ENCODE measurements at places on chromosomes 2 and 18. TPM values are rescaled to one million over a fixed set of nuclear protein-coding genes. Genes with fewer than 3 reads are reported as not detected.

- no peaks in the 10 kb centered on the region for H3K36me3 ChIP-seq
- H3K4me1 ChIP-seq = peaks cover 31% of the 10 kb centered on the region
- H3K27ac ChIP-seq = peak overlapping the region; percentile 85
Measured at GRCh38 chr2:99338029-99338585, 918 bp downstream of the EIF5B start.

DNA sequence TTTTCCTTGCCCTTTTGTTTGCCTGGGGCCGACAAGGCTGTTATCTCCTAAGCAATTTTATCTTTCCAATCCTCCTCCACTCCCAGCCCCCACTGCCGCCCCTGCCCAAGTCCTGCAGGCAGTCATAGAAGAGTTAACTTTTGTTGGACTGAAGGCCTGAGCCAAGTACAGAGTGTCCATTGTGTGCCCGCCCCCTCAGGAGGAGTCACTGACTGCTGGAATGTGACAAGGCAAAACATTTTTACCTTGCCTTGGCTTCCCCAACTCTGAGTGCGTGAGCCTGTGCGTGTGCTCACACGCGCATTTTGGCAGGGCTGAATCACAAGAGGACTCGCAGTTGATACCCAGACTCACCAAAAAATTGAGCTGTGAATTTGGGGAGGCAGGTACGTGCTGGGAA is 16.2 kb downstream of the SETBP1 start:
- no peaks in the 10 kb centered on the region for H3K36me3 ChIP-seq
- H3K27ac ChIP-seq = no peak overlapping the region
- no peak overlapping the region for H3K4me3 ChIP-seq

The STPG4 gene
- not detected for total RNA-seq

- 0 out of 2 replicates have a peak, but pooled peaks cover 4% of the 10 kb centered on the region for H3K36me3 ChIP-seq
- DNase-seq = peak; percentile 14
- peak overlapping the region; percentile 13 for H3K27ac ChIP-seq
- H3K4me1 ChIP-seq = peaks cover 13% of the 10 kb centered on the region
- H3K27me3 ChIP-seq = no peaks in the 10 kb centered on the region
- 0 out of 2 replicates have a peak overlapping the region, but pooled peaks have one; percentile 4 for H3K4me3 ChIP-seq
Measured at GRCh38 chr2:40384233-40384632, 67.7 kb downstream of the SLC8A1 start.

The DBI gene
- total RNA-seq = 41.6 TPM

- H3K36me3 ChIP-seq = no peaks in the 10 kb centered on the region
- H3K4me1 ChIP-seq = no peaks in the 10 kb centered on the region
- no peaks in the 10 kb centered on the region for H3K27me3 ChIP-seq
- H3K27ac ChIP-seq = no peak overlapping the region
- no peak overlapping the region for H3K4me3 ChIP-seq
Measured at GRCh38 chr2:13488965-13489364, 772.2 kb downstream of the TRIB2 start.

The CDH2 gene
- total RNA-seq = 165 TPM

DNA sequence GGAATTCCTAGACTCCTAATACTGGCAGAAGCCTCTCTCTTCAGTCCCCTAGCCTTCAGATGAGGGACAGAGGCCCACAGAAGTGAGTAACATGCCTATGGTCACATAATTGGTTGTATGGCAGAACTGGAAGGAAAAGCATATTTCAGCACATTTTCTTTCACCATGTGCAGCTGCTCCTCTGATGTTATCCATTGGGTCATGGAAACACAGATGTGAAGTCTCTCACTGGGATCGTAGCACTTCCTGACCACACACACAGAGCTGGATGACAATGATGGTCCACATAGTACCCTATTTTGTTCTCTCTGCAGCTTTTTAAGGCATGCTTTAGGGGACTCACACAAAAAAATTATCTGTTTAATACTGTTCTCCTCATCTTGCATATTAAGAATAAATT is 24.5 kb downstream of the MYO3B start:
- no peaks in the 10 kb centered on the region for H3K4me1 ChIP-seq
- no peak overlapping the region for H3K27ac ChIP-seq
- H3K36me3 ChIP-seq = no peaks in the 10 kb centered on the region

GRCh38 chr2:230953845-230954244 is 28.8 kb upstream of the GPR55 start:
- H3K4me1 ChIP-seq = no peaks in the 10 kb centered on the region
- no peak for DNase-seq
- H3K4me3 ChIP-seq = no peak overlapping the region
- peaks cover 21% of the 10 kb centered on the region for H3K27me3 ChIP-seq
- no peak overlapping the region for H3K27ac ChIP-seq

GRCh38 chr2:234453216-234453615 is 43.7 kb downstream of the ARL4C start:
- no peaks in the 10 kb centered on the region for H3K36me3 ChIP-seq
- peaks cover 22% of the 10 kb centered on the region for H3K4me1 ChIP-seq
- H3K27me3 ChIP-seq = no peaks in the 10 kb centered on the region
- DNase-seq = no peak

The SPAST gene
- total RNA-seq = 30.0 TPM

GRCh38 chr2:172481507-172482262 is 54.3 kb downstream of the ITGA6 start:
- DNase-seq = no peak
- no peak overlapping the region for H3K4me3 ChIP-seq
- no peak overlapping the region for H3K27ac ChIP-seq
- H3K4me1 ChIP-seq = peaks cover 8% of the 10 kb centered on the region
- no peaks in the 10 kb centered on the region for H3K27me3 ChIP-seq

GRCh38 chr2:182300608-182301007 is 126.2 kb downstream of the PDE1A start:
- no peak overlapping the region for H3K27ac ChIP-seq
- 0 out of 2 replicates have a peak, but pooled peaks cover 5% of the 10 kb centered on the region for H3K4me1 ChIP-seq
- H3K36me3 ChIP-seq = no peaks in the 10 kb centered on the region
- H3K4me3 ChIP-seq = no peak overlapping the region

GRCh38 chr2:54579682-54580620 is 123.8 kb downstream of the SPTBN1 start:
- no peak overlapping the region for H3K4me3 ChIP-seq
- DNase-seq = no peak
- H3K27me3 ChIP-seq = no peaks in the 10 kb centered on the region
- H3K27ac ChIP-seq = no peak overlapping the region
- H3K36me3 ChIP-seq = no peaks in the 10 kb centered on the region

- peak; percentile 51 for DNase-seq
- peak overlapping the region; percentile 85 for H3K4me3 ChIP-seq
- H3K27ac ChIP-seq = peak overlapping the region; percentile 5
Measured at GRCh38 chr2:147845411-147845971, 662 bp downstream of the ACVR2A start.

DNA sequence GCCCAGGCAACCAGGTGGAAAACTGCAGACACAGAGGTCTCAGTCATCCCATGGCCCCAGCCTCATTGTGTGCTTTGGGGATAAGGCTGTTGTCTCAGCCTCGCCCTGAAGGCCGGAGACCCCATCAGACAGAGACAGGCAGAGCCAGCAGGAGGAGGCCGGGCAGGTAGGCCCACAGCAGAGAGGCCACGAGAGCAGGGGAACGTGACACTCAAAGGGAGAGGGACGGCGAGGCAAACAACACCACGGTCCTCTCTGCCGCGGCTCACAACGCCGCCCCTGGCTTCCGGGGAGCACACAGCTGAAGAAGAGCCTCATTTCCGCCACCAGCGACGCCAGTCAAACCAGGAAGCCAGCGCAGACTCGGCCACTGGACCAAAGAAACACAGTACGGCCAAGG is 103.3 kb downstream of the ZNF516 start:
- no peak for DNase-seq
- H3K4me3 ChIP-seq = no peak overlapping the region
- no peaks in the 10 kb centered on the region for H3K4me1 ChIP-seq
- H3K36me3 ChIP-seq = no peaks in the 10 kb centered on the region

DNA sequence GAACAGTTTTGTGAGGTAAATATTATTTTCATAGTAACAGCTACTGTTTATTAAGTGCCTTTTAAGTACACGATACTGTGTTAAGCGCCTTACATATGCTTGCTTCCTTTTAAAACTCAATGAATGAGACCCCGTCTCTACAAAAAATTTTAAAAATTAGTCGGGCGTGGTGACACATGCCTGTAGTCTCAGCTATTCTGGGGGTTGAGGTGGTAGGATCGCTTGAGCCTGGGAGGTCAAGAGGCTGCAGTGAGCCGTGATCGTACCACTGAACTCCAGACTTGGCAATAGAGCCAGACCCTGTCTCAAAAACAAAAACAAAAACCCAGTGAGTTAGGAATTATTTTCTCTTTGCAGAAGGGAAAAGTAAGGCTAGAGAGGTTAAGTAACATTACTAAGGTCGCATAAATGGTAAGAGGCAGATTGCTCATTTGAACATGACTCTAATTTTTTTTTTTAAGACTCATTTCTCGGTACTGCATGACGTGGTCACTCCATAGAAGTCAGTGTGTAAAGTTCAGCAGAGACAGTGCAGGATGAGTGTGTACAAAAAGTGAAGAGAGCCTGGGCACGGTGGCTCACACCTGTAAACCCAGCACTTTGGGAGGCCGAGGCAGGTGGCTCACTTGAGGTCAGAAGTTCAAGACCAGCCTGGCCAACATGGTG is 1.1 kb downstream of the METAP1D start:
- no peaks in the 10 kb centered on the region for H3K4me1 ChIP-seq
- peak overlapping the region; percentile 83 for H3K4me3 ChIP-seq
- no peaks in the 10 kb centered on the region for H3K27me3 ChIP-seq
- no peaks in the 10 kb centered on the region for H3K36me3 ChIP-seq
- peak overlapping the region; percentile 72 for H3K27ac ChIP-seq

- H3K4me3 ChIP-seq = no peak overlapping the region
- no peaks in the 10 kb centered on the region for H3K4me1 ChIP-seq
- no peaks in the 10 kb centered on the region for H3K36me3 ChIP-seq
Measured at GRCh38 chr2:158716121-158716791, 78.9 kb upstream of the DAPL1 start.

The REG3G gene
- total RNA-seq = not detected

The MPP4 gene
- 3.8 TPM for total RNA-seq

- H3K4me1 ChIP-seq = no peaks in the 10 kb centered on the region
- H3K27me3 ChIP-seq = no peaks in the 10 kb centered on the region
- no peak for DNase-seq
Measured at GRCh38 chr18:79355433-79356335, 40.0 kb upstream of the NFATC1 start.

DNA sequence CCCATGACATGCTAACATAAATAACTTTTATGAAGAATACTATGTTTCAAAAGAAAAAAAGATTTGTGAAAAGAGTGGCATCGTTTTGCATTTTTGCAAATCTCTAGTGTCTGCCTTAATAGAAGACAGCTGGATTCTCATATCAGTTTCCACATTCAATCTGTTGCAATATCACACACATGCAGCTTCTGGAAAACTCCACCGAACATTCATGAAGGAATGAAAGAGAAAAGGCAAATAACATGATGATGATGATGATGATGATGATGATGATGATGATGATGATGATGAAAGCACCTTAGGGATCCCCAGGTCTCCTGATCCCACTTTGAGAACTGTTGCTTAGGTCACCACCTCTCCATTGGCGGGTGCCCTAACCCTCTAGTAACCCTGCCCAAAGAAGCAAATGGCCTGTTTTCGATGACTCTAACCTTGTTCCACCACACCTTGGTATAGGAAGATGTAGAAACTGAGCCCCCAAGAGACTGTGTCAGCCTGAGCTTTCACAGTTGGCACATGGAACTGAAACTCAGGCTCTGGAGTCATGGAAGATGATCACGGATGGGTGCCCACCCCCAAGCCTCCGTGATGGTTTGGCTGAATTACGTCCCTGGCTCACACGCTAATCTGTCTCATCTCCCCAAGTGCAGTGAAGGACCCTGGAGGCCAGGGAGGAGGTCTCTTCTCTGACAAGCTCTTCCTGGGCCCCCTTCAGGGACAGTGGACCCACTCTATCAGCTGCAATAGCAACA is 80.1 kb upstream of the SMAD7 start:
- no peak overlapping the region for H3K27ac ChIP-seq
- no peaks in the 10 kb centered on the region for H3K27me3 ChIP-seq
- H3K4me1 ChIP-seq = peaks cover 8% of the 10 kb centered on the region
- no peaks in the 10 kb centered on the region for H3K36me3 ChIP-seq

DNA sequence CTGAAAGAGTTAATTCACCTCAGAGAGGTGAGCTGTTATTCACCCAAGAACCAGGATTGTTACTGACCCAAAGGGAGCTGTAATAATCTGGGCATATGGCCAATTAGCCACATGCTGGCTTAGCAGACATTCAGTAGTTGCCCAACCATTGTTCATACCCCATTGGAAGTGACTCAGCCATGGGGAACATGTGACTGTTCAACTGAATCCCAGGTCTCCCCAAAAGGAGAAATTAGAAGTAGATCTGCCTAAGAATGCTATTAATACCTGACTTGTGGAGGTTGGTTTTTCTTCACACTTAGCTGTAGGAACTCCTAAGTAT is 272.6 kb upstream of the UBE2E3 start:
- no peaks in the 10 kb centered on the region for H3K27me3 ChIP-seq
- H3K27ac ChIP-seq = no peak overlapping the region
- H3K4me3 ChIP-seq = no peak overlapping the region
- H3K4me1 ChIP-seq = peaks cover 45% of the 10 kb centered on the region

- peaks cover under 1% of the 10 kb centered on the region for H3K4me1 ChIP-seq
- no peaks in the 10 kb centered on the region for H3K36me3 ChIP-seq
- no peaks in the 10 kb centered on the region for H3K27me3 ChIP-seq
- H3K27ac ChIP-seq = no peak overlapping the region
- no peak overlapping the region for H3K4me3 ChIP-seq
- DNase-seq = no peak
Measured at GRCh38 chr2:75041731-75042600, 83.5 kb downstream of the POLE4 start.

GRCh38 chr2:68104111-68104835 is 41.5 kb upstream of the C1D start:
- no peak overlapping the region for H3K27ac ChIP-seq
- no peak overlapping the region for H3K4me3 ChIP-seq
- no peaks in the 10 kb centered on the region for H3K36me3 ChIP-seq
- DNase-seq = no peak
- H3K27me3 ChIP-seq = no peaks in the 10 kb centered on the region

DNA sequence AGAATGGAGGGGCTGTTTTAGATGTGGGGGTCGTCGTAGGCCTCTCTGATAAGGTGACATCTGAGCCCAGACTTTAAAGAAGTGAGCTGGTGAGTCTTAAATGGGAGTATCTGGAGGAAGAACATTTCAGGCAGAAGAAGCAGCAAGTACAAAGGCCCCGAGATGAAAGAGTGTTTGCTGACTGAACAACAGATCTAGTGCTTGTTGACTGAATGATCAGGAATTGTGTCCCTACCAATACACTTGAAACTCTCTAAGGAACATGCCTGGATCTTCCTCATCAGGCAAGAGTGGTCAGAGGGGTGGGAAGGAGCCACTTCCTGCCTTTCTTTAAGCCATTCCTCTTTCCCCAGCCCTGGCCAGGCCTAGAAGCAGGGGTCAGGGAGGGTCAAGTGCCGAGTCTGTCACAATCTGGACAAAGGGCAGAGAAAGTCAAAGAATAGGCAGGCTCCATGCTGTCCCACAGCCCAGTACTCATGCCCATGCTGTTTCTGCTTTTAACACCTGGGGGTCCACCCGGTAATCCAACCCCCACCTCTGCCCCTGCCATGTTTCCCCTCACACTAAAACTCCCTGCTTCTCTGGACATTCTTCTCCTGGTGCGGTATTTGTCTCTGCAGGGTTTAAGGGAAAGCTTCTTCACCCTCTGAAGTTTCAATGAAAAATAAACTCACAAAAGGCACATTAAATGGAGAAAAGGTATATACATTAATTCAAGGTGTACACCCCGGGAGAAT is 3.0 kb upstream of the TMEM37 start:
- H3K27ac ChIP-seq = no peak overlapping the region
- peaks cover 6% of the 10 kb centered on the region for H3K27me3 ChIP-seq
- no peak overlapping the region for H3K4me3 ChIP-seq
- H3K4me1 ChIP-seq = no peaks in the 10 kb centered on the region

All from GM23248 (cell line).